ENCODE measurements at places on chromosomes 2 and 18. TPM values are rescaled to one million over a fixed set of nuclear protein-coding genes. Genes with fewer than 3 reads are reported as not detected.

Gene ANKAR
- 1.0 TPM for total RNA-seq

Gene TXNDC2
- total RNA-seq, result 0.38 TPM

Gene SLC4A5
- total RNA-seq, result 0.40 TPM

Gene EVA1A
- total RNA-seq, result 12.6 TPM

Gene SPP2
- not detected for total RNA-seq

Gene DHRS9
- total RNA-seq, result 3.5 TPM

Gene GATA6
- total RNA-seq, result 2.2 TPM

Gene STPG4
- total RNA-seq, result not detected

Gene LOXHD1
- total RNA-seq, result not detected

Gene ALPI
- not detected for total RNA-seq

Gene ST3GAL5
- 37.1 TPM for total RNA-seq

Gene CXCR4
- total RNA-seq, result 0.44 TPM

Gene DSG1
- not detected for total RNA-seq

Gene UGT1A3
- not detected for total RNA-seq

Gene REG1B
- not detected for total RNA-seq

Gene FN1
- 158 TPM for total RNA-seq

Gene SOCS6
- total RNA-seq, result 37.4 TPM

Gene AQP12B
- total RNA-seq, result not detected

Gene RGPD4
- not detected for total RNA-seq

Gene UCN
- 2.2 TPM for total RNA-seq

Gene PAIP2B
- 0.36 TPM for total RNA-seq

Gene LIMS3
- total RNA-seq, result not detected

Gene TMEFF2
- total RNA-seq, result 0.29 TPM

Gene GBX2
- 4.1 TPM for total RNA-seq

Gene CNRIP1
- 2.9 TPM for total RNA-seq

Gene CD226
- total RNA-seq, result 0.17 TPM

Gene UPP2
- total RNA-seq, result not detected

Gene CNGA3
- not detected for total RNA-seq

Gene ZNF407
- 3.0 TPM for total RNA-seq

Gene MOGAT1
- not detected for total RNA-seq

Gene RSAD2
- 0.15 TPM for total RNA-seq

Gene SMYD1
- not detected for total RNA-seq

Gene ANKRD36
- 4.6 TPM for total RNA-seq

Gene CNDP1
- total RNA-seq, result not detected

Gene PRKCE
- total RNA-seq, result 13.1 TPM

Gene IL1RL1
- 1.1 TPM for total RNA-seq

Gene UBE2F
- total RNA-seq, result 49.8 TPM

Gene HOXD1
- total RNA-seq, result 0.28 TPM

Gene NAPG
- 11.7 TPM for total RNA-seq

Gene KANSL1L
- total RNA-seq, result 0.56 TPM

Gene SCTR
- total RNA-seq, result not detected

Gene ITSN2
- 26.8 TPM for total RNA-seq

Gene MBD2
- 47.9 TPM for total RNA-seq

Gene SLC25A12
- total RNA-seq, result 14.9 TPM

Gene TUBB8B
- total RNA-seq, result not detected

Gene PPP1R1C
- total RNA-seq, result 2.0 TPM

Gene ABCB11
- total RNA-seq, result 0.02 TPM

Gene SRD5A2
- total RNA-seq, result 0.04 TPM

Gene ARHGAP25
- total RNA-seq, result 0.13 TPM

Gene RESP18
- total RNA-seq, result not detected

Gene PLEKHA3
- 11.1 TPM for total RNA-seq

Gene LINC00305
- total RNA-seq, result not detected

Gene FAM228B
- total RNA-seq, result 2.0 TPM
